ENCODE measurements at places on chromosomes 4 and X.

DNA sequence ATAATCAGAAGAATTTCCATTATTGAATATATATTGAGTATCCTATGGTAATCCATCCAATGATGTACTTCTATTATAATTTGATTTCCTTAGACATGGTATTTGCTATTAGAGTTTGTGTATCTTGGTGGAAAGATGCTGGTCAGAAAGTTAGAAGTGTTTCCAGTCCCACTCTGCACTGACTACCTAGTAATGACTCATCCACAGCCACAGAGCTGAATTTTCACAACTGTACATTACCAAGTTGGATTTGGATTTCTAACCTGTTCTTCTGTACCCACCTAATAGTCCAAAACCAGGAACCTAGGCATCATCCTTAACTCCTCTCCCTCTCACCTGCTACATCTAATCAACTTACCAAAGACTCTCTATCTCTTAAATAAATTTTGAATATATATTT is 145.4 kb downstream of the REELD1 start:
- DNase-seq, result no peak

GRCh38 chrX:30997411-30997810 is 74.4 kb downstream of the FTHL17 start:
- DNase-seq, result no peak

DNA sequence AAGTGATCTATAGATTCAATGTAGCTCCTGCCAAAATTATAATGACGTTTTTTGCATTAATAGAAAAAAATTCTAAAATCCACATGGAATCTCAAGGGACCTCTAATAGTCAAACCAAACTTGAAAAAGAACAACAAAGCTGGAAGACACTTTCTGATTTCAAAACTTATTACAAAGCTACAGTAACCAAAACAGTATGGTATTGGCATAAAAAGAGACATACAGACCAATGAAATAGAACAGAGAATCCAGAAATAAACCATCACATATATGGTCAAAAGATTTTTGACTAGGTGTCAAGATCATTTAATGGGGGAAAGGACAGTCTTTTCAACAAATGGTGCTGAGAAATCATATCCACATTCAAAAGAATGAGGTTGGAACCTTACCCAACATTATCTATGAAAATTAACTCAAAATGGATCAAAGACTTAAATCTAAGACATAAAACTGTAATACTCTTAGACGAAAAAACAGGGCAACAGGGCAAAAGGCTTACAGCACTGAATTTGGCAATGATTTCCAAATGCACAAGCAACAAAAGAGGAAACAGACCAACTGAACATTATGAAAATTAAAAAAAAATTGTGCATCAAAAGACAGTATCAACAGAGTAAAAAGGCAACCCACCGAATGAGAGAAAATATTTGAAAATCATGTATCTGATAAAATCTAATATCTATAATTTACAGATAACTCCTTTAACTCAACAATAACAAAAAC is 3.9 kb downstream of the FBXO8 start:
- no peak for DNase-seq

DNA sequence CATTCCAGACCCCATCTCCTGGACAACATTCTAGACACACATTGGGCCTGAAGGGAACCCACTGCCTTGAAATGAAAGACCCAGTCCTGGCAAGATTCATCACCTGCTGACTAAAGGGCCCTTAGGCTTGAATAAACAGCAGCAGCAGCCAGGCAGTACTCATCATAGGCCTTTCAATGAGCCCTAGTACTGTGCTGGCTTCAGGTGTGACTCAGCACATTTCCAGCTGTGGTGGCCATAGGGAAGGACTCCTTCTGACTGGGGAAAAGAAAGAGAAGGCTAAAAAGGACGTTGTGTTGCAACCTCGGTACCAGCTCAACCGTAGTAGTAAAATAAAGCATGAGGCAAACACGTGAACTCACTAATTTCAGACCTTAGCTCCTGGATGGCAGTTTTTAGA is 344.0 kb downstream of the ACTRT1 start:
- DNase-seq, result no peak

DNA sequence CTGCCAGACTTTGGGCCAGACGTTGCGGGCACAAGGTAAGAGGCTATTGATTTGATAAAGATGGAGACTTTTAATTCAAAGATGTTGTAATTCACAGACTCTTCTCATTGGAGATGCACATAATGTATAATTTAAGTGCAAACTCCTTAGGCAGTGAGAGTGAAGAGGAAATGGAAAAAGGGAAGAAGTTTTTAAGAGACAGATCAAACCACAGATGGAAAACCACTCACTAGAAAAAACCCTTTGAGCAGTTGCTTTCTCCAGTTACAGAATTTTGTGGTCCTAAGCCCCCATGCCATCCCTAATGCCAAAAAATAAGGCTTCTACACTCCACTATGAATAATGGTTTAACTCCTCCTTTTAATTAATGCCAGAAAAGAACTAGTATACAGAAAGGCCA is 977.1 kb upstream of the PRKX start:
- no peak for DNase-seq

DNA sequence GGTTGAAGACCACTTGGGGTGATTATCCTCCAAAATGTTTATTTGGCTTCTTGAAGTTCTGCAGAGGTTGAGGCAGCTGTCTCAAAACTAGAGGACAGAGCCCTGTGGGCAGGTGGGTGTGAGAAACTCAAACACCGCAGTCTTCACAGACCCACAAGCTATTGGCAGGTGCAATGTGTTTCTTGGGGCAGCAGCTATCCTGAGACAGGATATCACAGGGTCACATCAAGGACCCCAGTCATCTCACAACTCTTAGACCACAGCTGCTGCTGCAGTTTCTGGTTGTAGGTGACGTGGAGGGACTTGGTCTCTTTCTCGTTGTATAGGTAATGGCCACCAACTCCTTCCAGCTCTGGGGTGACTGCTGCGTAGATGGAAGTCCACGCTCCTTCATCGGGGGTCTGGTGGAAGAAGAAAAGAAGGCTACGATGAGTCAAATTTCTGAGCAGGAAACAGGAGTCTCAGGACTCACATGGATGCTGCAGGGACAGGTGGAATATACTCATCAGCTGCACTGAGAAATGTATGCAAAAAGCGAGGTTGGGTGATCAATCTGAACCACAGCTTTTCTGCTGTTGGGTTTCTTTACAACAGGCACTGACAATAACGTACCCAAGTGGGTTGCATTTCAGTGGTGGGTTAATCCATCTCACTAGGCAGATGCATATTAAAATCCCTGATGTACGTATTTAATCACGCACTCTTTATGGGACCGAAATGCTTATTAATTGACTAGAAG is 279.8 kb downstream of the DHRSX start:
- no peak for DNase-seq

DNA sequence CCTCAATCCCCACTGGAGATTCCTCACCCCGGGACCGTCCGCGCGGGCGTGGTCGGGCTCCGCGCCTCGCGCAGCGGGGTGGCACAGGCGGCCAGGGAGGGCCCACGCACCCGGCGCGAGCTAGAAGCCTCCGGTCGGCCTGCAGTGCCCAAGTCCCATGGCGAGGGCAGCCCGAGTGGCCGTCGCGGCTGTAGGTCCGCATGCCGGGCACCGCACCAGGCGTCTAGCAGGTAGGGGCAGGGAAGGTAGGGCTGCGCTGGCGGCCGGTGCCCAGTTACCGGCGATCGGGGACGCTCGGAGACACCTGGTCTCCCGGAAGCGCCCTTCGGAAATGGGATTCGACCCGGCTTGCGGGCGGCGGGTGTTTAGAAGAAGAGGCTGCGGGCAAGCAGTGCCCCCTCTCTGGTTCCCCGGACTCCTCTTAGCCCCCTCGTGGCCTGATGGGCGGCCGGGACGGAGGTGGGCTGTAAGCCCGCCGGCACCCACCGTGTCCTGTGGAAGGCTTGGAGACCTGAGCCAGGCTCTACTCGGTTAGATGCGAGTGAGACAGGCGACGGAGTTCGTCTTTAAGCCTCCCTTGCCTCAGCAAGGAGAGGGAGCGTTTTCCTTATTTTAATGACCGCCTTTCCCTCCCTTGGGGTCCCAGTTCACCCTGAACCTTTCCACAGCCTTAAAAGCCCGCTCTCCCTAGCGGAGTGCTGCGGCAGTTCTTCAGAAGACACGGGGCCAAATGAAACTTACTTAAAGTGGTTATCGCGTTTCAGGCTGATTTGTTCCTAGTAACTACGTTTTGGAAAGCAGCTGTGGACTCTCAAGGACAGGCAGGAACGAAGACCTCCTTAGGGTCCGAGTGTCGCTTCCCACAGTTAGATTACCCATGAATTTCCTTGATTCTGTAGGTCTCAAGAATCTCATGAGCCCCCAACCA is 821 bp downstream of the SLITRK2 start:
- DNase-seq, result no peak

DNA sequence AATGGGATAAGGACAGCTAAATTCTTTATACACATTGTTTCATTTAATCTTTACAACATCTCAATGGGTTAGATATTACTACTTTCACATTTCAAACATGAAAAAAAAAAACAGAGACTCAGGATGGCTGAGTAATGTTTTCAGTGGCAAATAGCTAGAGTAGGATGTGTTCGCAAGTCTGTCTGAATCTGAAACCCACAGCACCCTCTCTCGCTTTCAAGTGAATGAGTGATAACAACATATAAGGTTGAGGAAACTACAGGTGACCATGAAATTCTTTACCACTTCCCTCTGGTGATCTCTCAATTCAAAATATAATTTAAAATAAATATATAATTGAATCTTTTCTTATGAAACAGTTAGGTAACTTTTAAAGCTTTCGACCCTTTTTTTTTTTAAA is 162.6 kb downstream of the PRR32 start:
- no peak for DNase-seq

DNA sequence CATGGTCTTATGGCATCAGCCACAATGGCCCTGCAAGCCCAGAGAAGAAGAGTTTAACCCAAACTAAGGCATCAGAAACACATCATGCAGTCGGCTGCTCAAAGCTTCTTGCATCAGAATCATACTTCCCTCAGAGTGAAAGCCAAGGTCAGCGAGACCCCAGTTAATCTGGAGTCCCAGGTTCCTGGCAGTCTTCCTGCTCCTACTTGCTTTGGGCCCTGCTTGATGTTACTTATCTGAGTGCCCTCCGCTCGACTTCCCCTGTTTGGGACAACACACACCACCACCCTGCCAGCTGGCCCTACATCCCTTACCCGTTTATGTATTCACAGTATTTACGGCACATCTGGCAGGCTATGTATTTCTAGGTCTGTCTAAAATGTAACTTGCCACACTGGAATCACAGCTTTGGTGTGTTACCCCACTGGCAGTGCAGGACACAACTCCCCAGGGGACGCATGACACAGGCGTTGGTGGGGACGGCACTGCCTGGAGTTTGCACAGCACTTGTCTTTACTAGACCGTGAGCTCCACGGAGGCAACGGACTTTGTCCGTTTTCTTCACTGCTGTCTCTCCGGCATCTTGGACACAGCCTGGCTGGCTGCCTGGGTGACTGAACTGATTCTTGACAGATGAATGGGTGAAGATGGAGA is 22.8 kb downstream of the CRMP1 start:
- DNase-seq, result peak; percentile 13

Measured in NCI-H1694 treated with DMSO at 0.1 percent for 48 hours (cell line).